ENCODE measurements at places on chromosomes 3 and 15. TPM values are rescaled to one million over a fixed set of nuclear protein-coding genes. Genes with fewer than 3 reads are reported as not detected.

Gene VGLL3
- total RNA-seq: 12.7 TPM

Gene SCN5A
- 0.96 TPM for total RNA-seq

Gene ANKUB1
- total RNA-seq: not detected

Gene BTLA
- total RNA-seq: 0.26 TPM

Gene MYL3
- not detected for total RNA-seq

Gene P2RY13
- not detected for total RNA-seq

Gene CD80
- not detected for total RNA-seq
